ENCODE measurements at places on chromosomes 2 and 18. TPM values are rescaled to one million over a fixed set of nuclear protein-coding genes. Genes with fewer than 3 reads are reported as not detected.

The SCN9A gene
- 6.2 TPM for total RNA-seq

The MC5R gene
- total RNA-seq, result not detected

The DCDC2C gene
- total RNA-seq, result not detected

The INO80B gene
- total RNA-seq, result 14.5 TPM

The CENPA gene
- 0.07 TPM for total RNA-seq

The INHBB gene
- 0.34 TPM for total RNA-seq

The HOXD8 gene
- total RNA-seq, result not detected

The EML6 gene
- total RNA-seq, result 1.9 TPM

The TAF1B gene
- 45.5 TPM for total RNA-seq

The EFHD1 gene
- 0.07 TPM for total RNA-seq

The AFF3 gene
- not detected for total RNA-seq

The AGBL5 gene
- 10.6 TPM for total RNA-seq

The ICOS gene
- total RNA-seq, result not detected

The PDCD1 gene
- total RNA-seq, result not detected

The BOLL gene
- not detected for total RNA-seq

The IGFBP5 gene
- total RNA-seq, result 2.3 TPM

The FLACC1 gene
- 0.34 TPM for total RNA-seq

The CDH2 gene
- 0.34 TPM for total RNA-seq

The TRAF3IP1 gene
- 18.9 TPM for total RNA-seq

The TUBA4A gene
- 45.5 TPM for total RNA-seq

The PID1 gene
- 3.3 TPM for total RNA-seq

The INPP5D gene
- total RNA-seq, result 29.7 TPM

The ASB18 gene
- not detected for total RNA-seq

The LRP1B gene
- under 0.01 TPM for total RNA-seq

The ACSL3 gene
- total RNA-seq, result 249 TPM

The ACKR3 gene
- 3.8 TPM for total RNA-seq

The CFAP221 gene
- not detected for total RNA-seq

The CDH7 gene
- total RNA-seq, result under 0.01 TPM

The BCL2 gene
- total RNA-seq, result 1.8 TPM

The HOXD13 gene
- total RNA-seq, result not detected

The DPP4 gene
- 5.5 TPM for total RNA-seq

The REG3G gene
- total RNA-seq, result not detected
